Activated naive CD4-positive, alpha-beta T cell (primary cell): ENCODE measurements at places on chromosomes 13 and 19.

DNA sequence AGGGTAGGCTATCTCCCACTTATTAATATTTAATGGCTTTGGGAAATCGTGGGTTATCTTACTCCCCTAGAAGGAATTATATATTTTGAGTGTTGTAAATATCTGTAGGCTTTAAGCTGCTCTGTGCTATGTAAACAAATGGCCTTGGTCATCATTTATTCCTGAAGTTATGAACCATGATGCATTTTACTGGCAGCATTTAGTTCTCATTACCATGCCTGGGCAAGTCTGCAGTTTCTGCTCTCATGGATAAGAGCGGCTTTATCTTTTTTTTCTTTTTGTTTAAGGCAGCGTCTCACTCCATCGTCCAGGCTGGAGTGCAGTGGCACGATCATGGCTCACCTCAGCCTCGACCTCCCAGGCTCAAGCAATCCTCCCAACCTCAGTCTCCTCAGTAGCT is 156.1 kb downstream of the IRS2 start:
- no peak for DNase-seq

GRCh38 chr13:30043631-30043925 is 193.2 kb upstream of the UBL3 start:
- no peak for DNase-seq

GRCh38 chr13:111853721-111854120 is 213.2 kb upstream of the SOX1 start:
- no peak for DNase-seq

- DNase-seq: peak; percentile 8
Measured at GRCh38 chr19:42596391-42597072, 1.8 kb upstream of the CEACAM8 start.

DNA sequence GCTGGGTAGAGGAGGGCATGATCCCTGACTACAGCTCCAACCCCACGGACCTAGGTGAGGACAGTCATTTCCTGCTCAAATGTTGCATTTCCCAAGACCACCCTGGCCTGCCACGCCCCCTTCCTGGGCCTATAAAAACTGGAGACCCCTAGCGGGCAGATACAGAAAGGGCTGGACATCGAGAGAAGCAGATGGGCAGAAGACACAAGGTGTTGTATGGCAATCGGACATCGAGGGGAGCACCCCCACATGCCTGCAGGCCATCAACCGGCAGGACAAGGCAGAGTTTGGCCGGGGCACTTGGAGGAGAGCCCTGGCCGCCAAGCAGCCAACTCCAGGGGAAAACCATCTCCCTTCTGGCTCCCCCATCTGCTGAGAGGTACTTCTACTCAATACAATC is 746.4 kb downstream of the PCDH9 start:
- no peak for DNase-seq

- no peak for DNase-seq
Measured at GRCh38 chr13:94946039-94946438, 233.7 kb upstream of the SOX21 start.

DNA sequence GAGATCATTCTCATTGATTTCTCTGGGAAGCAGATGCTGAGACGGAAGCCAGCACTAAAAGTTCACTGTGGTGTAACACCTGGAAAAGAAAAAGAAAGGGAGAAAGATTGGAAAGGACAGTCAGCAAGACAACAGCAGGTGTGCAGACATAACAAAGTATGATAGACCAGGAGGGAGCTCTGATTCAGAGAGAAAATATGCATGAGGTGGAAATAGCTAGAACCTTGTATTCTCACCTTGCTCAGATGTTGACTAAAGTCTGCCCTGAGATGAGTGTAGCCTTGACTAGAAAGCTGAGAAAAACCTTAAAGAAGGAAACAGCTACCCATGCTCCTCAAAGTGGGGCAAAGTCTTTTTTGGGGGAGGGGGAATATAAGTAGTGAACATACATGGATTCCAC is 1711.8 kb downstream of the EFNB2 start:
- no peak for DNase-seq

GRCh38 chr19:46297700-46298478 is 1.0 kb downstream of the HIF3A start:
- DNase-seq: no peak

- no peak for DNase-seq
Measured at GRCh38 chr13:95492044-95492801, 60.3 kb upstream of the CLDN10 start.

GRCh38 chr19:43913383-43913782 is 21.7 kb downstream of the ZNF45 start:
- DNase-seq: no peak

GRCh38 chr13:34258646-34259386 is 440.9 kb downstream of the RFC3 start:
- DNase-seq: no peak

DNA sequence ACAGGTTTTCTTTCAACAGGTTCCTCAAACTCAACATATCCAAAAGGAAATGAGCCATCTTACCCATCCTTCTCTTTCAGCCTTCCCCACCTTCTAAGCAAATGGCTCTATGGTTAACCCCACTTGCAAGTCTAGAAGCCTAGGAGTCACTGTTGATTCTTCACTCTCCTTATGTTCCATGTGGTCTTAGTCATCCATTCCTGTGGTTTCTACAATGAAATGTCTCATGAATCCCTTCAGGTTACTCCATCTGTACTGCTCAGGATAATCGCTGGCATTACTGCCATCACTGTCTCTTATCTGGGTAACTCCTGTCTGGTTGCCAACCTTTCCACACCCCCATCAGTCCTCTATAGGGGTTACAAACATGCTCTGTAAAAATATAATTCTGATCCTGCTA is 381.3 kb downstream of the ENOX1 start:
- DNase-seq: no peak

DNA sequence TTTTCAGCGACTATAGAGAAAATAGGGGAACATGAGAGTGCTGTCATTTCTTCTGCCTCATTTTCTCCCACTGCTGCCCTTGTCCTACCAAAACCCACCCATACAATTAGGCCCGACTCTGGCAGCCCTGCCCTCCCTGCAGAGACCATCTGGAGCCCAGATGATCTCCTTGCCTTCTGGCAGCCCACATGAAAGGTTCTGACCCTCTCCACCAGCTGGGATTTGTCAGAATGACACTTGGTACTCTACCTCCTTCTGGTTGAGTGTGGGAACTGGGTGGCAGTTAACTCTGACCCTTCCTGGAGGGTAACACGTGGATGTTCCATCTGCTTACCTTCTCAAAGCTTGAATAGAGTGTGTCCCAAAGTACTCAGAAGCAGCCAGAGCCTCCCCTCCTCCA is 21.0 kb upstream of the SIAH3 start:
- DNase-seq: no peak

DNA sequence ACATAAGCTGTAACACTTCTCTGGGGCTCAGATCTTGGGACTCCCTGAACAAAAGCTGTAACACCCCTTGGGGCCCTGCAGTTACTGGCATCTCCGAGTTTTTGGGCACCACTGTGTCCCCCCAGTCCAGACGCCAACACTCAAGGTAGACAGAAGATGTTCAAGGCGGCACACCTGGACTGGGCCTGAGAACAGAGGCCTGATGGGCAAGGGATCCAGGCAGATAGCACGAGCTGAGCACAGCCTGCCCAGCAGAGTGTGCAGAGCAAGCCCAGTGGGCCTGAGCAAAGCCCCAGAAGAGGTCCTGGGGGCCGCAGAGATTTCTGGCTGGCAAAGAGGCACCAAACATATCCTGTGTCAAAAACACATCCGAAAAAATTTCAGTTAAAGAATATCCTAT is 1163.3 kb upstream of the PRR20A start:
- DNase-seq: no peak

GRCh38 chr19:17049711-17050280 is 23.2 kb upstream of the CPAMD8 start:
- no peak for DNase-seq

GRCh38 chr19:16749326-16749725 is 29.7 kb downstream of the NWD1 start:
- DNase-seq: no peak

- DNase-seq: no peak
Measured at GRCh38 chr19:5588906-5589676, 21.3 kb upstream of the TINCR start.

DNA sequence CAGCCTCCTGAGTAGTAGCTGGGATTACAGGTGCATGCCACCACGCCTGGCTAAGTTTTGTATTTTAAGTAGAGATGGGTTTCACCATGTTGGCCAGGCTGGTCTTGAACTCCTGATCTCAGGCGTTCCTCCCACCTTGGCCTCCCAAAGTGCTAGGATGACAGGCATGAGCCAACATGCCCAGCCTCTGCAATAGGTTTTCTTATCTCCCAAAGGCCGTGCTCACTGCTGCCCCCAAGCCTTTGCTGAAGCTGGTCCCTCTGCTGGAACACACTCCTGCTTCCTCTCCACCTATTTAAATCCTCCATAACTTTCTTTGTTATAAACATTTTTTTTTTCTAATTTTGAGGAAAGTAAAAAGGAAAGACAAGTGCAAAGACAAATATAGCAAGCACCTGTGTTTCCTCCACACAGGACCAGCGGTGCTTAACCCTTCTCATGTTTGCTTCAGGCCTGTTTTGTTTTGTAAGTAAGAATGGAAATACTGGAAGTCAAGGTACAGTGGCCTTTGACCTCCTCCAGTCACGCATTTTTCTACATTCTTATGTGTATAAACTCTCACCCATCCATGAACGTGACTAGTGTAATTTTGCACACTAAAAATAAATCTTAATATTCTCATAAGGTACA is 14.5 kb upstream of the TNFAIP8L1 start:
- no peak for DNase-seq

GRCh38 chr19:32208060-32208459 is 137.3 kb upstream of the ZNF507 start:
- no peak for DNase-seq

DNA sequence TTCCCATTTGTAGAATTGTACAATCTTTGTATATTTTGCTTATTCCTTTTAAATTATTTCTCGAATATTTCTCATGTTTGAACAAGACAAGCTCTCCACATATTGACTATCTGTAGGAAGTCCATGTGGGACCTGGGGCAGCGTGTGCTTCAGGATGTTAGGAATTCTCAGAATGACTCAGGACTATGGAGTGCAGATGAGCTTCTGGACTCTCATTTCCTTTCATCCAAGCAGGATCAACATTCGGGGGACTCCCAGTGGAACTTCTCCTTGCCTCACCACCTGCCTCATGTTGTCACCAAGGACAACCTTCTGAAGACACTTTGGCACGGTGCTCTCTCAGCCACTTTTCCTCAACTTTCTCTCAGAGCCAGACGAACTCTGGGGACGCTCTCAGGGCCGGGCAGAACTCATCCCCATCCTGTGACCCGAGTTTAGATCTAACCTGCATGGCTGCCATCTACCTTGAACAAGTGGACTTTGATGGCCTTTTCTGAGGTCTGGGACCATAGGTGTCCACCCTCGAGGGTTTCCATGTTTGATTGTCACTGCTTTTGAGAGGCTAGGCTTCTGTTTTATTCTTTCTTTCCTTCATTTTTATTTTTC is 441.7 kb downstream of the IRS2 start:
- no peak for DNase-seq

GRCh38 chr19:7999376-7999775 is 6.1 kb downstream of the ELAVL1 start:
- no peak for DNase-seq

DNA sequence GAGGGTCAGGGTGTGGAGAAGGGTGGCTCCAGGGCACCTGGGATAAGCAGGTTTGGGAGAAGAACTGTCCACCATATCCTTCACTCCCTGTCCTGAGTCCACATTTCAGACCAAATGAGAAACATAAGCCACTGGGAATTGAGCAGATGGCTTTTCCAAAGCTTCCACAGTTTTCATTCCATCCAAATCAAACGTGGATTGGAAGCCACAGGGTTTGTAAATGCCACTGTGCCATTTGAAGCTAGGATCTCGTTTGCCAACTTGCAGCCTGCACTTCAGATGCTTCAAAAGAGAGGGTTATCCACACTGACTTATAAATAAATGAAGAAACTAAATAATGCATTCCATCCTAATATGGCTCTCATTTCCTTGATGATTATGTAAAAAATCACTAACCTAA is 81.5 kb downstream of the UQCRFS1 start:
- no peak for DNase-seq
